ENCODE measurements at places on chromosomes 7 and 10.

GRCh38 chr10:110447886-110448285 lies 49.8 kb upstream of the DUSP5 start:
- DNase-seq, result no peak

DNA sequence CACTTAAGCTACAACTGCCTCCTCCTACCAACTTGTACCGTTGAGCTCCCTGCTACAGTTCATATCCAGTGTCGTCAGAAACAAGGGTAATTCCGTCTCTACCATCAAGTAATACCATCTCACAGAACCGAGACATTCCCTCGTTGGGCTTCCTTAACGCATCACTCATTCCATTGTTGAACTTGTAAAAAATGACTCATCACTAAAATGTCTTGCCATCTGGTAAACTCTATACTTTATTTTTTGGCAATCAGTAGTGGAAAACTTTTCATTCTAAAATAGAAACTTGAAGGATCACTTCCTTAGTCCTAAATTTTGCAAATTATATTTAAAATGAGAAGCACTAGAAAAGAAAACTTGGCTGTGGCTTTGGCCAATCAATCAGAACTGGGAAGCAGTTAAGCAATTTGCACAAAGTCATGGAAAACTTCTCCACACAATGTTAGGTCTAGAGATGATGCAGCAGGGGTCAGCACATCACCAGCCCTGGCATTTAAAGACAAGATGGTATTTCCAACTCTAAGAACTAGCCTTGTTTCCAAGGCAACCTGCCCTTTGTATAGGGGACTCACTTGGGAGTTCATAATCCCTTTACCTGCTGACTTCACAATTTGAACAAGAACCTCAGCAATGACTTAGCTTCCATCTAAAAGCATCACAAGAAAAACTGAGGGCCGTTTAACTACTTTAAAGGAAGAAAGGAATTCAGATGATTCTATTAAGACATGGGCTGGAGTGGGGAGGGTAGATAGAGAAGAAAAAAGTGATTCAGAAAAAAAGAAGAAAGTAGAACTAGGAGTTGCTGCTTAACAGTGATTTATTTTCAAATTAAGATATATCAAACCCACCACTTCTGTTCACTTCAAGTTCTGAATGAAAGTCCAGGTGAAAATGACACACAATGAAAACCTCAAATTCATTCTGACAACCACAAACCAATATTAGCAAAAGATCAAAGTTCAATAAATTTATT lies 288.1 kb downstream of the PARD3 start:
- no peak for DNase-seq

DNA sequence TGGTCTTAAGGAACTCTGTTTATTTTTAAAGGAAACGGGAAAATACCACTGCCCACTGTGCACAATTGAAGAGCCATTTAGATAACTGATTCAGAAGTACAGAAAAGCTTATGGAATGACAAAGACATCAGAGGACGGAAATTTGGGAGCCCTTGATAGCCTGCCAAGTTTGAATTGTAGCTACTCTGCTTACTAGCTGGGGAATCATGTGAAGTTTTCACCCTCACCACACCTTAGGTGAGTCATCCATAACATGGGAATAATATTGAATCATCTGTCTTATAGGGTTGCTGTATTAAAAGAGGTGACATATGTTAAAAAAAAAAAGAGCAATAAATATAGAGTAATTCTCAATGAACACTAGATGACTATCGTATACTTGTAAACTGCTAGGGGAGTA lies 1104.2 kb downstream of the GATA3 start:
- no peak for DNase-seq

DNA sequence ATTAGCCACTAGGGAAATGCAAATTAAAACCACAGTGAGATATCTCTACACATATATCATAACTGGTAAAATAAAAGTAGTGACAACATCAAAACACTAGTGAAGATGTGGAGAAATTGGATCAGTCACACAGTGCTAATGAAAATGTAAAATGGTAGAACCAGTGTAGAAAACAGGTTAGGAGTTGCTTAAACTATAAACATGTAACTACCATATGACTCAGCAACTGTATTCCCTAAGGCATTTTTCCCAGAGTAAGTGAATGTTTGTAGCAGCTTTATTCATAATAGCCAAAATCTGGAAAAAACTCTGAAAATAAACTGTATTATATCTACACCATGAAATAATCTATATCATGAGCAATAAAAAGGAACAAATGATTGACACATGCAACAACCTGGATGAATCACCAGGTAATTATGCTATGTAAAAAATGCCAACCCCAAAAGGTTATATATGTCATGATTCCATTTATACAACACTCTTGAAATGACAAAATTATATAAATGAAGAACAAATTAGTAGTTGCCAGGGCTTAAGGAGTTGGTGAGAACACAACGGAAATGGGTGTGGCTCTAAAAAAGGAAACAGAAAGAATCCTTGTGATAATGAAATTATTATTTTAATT lies 22.8 kb downstream of the SLC25A40 start:
- no peak for DNase-seq

- DNase-seq, result no peak
Measured at GRCh38 chr7:8564281-8564680, 130.9 kb downstream of the NXPH1 start.

DNA sequence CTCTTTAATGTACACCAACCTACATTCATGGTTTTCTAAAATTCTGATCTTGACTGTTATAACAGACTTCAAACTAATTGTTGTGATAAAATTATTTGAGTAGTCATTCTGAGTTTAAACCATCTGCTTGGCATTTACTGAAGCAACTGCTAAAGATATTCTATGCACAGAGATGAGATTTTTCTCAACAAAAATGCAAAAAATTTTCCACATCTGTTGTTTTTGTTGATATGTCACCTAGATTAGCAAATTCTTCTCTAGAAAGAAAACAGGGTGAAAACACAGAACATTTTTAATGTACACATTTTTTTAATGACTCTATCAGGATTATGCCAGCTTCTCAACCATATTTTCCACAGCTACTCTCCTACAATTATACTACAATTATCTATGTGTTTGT lies 42.7 kb downstream of the ARHGAP12 start:
- no peak for DNase-seq

DNA sequence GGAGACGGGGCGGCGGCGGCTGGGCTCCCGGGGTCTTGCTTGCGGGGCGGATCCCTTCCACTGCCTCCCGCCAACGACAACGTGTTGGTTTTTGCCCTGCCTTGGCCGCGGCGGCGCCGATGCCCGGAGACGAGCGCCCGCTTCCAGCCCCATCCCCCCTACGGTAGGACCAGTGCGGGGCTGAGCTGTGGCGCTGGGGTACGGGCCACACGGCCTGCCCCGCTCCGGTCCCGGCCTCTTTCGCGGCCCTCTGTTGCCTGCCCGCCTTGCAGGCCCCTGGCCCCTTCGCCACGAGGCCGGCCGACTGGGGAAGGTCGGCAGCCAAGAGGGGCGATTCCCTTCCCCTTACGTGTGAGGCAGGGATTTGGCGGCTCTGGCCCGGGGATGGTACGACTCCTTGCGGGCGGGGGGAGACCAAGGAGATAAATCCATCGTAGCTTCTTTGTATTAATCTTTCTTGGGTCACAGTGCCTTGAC lies 488 bp downstream of the EIF4H start:
- no peak for DNase-seq

GRCh38 chr10:108112218-108112617 lies 947.7 kb upstream of the SORCS1 start:
- DNase-seq, result no peak

- no peak for DNase-seq
Measured at GRCh38 chr7:123367484-123368122, 166.8 kb downstream of the IQUB start.

DNA sequence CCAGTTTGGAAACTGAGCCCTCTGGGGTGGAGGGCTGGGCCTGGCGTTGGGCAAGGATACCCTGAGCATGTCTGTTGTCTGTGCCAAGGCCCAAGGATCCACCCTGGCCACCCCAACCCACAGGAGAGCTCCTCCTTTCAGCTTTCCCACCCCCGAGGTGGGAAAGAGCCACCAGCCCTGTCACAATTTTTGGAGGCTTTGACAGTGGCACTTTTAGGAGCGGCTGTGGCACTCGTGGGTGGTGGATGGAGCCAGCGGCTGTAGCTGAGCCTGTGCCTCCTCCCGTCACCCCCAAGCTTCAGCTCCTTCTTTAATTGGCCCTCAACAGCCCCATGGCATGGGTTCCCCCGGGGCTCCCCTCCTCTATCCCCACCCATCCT lies 18.2 kb upstream of the ZNF862 start:
- DNase-seq, result no peak

- no peak for DNase-seq
Measured at GRCh38 chr7:47638679-47639315, 56.9 kb upstream of the TNS3 start.

- DNase-seq, result no peak
Measured at GRCh38 chr7:2597273-2597640, 34.5 kb upstream of the TTYH3 start.

GRCh38 chr10:56633876-56634452 lies 272.9 kb upstream of the ZWINT start:
- DNase-seq, result no peak

DNA sequence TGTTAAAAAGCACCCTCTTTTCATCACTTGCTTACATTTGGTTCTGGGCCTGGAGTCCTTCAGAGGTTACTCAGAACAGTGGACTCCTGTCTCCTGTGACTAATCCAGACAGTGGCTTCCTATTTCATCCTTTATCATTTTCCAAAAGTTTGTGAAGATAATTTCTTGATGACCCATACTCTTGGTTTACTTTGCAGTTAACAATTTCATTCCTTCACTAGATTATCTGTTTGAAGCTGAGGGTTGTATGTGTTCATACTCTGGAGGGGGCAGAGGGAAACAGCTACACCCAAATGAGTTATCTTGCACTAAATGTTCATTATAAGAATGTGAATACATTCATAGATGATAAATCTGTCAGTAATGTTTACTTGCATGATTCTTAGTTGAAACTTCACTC lies 124.7 kb downstream of the ZNF248 start:
- DNase-seq, result no peak

DNA sequence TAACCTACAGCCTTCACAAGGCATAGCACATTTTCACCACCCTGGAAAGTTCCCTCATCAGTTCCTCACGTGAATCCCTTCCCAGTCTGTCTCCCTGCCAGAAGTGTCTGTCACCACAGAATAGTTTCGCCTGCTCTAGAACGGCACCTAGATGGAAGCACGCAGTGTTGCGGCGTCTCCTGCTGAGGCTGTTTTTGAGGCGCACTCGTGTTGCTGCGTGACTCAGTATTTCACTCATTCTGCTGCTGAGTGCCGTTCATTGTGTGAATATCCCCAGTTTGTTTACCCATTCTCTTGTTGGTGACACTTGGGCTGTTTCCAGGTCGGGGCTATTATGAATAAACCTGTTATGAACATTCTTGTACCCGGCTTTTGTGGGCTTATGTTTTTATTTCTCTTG lies 12.8 kb downstream of the NOS3 start:
- DNase-seq, result no peak

DNA sequence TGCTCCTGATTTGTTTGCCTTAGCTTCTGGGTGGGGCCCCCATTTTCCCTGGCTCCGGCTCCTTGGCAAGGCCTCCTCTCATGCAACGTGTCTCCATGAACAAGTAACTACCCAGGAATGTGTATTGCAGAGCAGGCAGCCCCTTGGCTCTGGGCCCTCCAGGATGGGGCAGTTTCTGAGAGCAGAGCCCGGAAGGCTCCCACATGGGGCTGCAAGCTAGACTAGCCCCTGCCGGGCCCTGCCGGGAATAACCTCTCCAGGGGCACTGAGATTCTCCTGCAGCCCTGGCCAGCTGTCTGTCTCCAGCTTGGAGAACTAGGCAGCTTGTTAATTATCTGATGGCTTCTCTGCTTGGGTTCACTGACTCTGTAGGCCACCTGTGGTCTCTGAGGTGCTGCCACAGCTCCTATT lies 184.0 kb upstream of the INHBA start:
- no peak for DNase-seq

DNA sequence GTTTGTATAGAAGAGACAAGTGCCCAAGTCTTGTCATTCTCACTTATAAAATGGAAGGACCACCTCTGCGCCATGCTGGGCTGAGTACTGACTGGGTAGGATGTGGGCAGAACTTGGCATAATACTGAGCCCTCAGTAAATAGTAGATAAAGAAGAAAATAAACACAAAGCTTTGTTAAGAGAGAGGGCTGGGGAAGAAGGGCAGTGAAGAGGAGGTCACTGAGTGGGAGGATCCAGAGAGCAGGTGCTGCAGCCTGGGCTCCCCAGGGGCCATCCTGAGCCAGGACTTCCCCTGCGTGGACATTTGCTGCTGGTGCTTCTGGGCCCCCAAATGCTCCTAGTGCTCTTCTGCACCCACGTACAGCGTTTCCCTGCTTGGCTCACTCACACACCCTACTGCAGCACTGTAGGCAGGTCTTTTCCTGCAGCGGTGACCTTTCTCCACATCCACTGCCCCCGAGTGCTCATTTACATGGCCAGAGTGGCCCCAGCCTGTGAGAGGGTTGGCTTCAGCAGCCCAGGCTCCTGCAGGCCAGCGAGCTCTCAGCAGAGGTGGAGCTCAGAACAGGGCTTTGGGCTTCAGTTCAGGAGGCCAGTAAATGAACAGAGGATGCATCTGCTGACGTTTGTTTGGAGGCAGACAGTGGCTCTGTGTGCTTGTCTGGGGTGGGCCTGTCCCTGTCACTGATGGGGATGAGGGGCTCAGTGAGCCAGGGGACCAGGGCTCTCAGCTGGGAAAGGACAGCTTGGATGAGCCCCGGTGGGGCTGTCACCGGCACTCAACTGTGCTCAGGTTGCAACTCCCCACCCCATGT lies 164.6 kb downstream of the ADARB2 start:
- DNase-seq, result no peak

DNA sequence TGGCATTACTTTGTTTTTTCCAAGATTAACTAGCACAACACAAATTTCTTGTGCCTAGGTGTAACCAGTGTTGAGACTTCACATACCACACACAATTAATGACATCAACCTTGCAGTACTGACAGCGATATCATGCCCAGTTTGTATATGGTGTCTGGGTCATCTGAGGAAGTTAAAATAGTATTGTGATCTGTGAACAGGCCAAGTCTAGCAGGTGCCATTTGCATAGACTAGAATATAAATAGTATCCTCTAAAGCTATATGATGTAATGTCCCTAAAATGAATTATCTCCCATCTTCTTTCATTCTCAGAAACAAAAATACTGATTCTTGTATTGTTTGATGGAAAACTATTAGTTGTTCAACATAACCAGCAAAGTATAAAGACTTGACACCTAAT lies 175.8 kb upstream of the KAT6B start:
- no peak for DNase-seq

DNA sequence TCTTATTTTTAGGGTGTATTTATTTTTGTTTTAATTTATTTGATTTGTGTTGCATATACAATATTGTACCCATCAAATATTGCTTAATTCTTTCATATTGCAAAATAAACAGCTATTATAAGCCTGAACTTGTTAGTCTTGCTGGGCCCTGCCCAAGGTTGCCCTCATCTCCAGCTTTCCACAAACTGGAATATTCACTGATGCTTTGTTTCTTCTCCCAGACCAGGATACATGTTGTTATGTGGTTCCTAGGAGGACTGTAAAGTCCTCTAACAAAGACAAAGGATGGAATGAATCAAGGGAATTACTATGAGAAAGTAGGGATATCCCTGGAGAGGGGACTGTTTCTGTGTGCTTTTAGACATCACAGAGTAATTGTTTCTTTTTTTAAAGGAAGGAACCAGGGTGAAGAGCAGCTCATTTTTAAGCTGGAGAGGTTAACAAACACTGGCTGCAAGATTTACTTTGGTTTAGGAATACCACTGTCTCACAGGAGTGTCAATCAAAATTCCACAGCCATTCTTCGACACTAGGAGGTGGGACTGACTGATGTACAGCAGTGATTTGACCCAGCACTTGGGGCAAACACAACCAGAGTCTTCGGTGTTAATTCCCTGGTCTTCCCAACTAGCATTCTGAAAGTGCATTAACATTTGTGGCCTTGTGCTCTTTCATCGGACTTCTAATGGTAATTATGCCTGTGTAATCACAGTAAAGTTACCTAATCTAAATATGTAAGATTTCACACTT lies 14.8 kb upstream of the CD36 start:
- no peak for DNase-seq
